Vein endothelial cell (primary cell): ENCODE measurements at places on chromosomes 3 and 15. TPM values are rescaled to one million over a fixed set of nuclear protein-coding genes. Genes with fewer than 3 reads are reported as not detected.

NR2E3 gene
- 0.19 TPM in 1 of 2 replicates, not detected in the other for total RNA-seq

EDEM1 gene
- 37.9 and 42.8 TPM in 2 replicates for total RNA-seq

GOLGA6L10 gene
- total RNA-seq: 0.29 and 0.65 TPM in 2 replicates

MUC20 gene
- total RNA-seq: 0.38 and 2.0 TPM in 2 replicates

SI gene
- not detected in 2 replicates for total RNA-seq

SLC22A14 gene
- total RNA-seq: 0.10 TPM in 1 of 2 replicates, not detected in the other

MEGF11 gene
- total RNA-seq: under 0.01 TPM in 1 of 2 replicates, not detected in the other

GASK1A gene
- total RNA-seq: 0.10 TPM in 1 of 2 replicates, not detected in the other

EPHA3 gene
- total RNA-seq: under 0.01 TPM in 1 of 2 replicates, not detected in the other

TMCO5A gene
- not detected in 2 replicates for total RNA-seq

EOMES gene
- 0.10 TPM in 1 of 2 replicates, not detected in the other for total RNA-seq

CCR1 gene
- not detected in 2 replicates for total RNA-seq

PGBD4 gene
- 1.2 and 1.3 TPM in 2 replicates for total RNA-seq

GOLGA8J gene
- total RNA-seq: not detected in 2 replicates

ADCY5 gene
- not detected in 2 replicates for total RNA-seq
